ENCODE measurements at places on chromosomes 7 and 10. TPM values are rescaled to one million over a fixed set of nuclear protein-coding genes. Genes with fewer than 3 reads are reported as not detected.
A peak's percentile ranks its signal among the peaks of the same experiment; 100 is the strongest.

DNA sequence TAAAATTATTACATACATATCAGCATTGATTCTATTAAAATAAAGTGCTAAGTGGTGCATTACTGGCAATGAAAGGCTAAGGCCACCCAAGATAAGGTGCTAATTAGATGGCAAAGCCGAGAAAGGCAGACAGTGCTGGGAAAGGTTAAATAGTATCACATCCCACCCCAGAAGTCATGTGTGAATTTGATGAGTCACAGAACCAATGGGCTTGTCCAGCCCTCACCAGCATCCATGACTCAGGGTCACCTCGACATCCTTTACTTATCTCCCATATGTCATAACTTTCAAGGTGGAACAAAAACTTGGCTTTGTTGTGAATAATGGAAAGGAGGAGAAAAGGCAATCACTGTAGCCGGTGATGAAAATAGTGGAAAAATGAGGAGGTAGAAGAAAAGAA is 459.1 kb downstream of the PLXNA4 start:
- peak; percentile 1 for DNase-seq

Gene ZNF425
- 0.64 TPM for total RNA-seq

- DNase-seq = no peak
These were observed 101.2 kb upstream of the EFCAB10 start for GRCh38 chr7:105682341-105683060.

DNA sequence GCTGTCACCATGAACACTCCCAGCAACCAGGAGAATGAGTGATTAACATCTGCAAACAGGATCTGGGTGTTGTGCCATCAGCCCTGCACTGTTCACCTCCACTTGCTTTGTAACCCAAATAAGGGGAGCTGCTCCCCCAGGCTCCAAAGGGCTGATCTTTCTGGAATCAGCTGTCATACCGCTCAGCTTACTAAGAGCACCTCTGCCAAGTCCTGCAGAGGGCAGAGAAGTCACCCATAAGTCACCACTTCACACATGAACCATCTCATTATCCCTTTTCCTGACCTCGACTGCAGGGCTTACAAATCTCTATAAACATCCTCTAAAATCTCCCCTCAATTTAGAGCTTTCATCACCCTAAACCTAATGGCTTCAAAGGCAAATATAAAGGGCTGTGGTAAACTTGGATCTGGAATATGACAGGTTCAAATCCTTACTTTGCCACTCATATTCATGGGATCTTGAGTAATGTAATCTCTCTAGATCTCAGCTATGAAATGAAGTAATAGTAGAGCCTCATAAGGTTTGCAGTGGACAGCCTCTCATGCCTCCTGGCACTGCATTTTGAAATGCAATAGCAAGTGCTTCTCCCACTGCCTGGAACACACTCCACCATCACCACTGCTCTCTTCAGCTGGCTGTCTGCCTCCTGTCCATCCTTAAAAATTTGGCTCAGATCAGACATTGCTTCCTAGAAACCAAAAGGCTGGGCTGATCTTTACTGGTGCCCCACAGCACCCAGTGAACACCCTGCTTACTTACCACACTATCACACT is 38.8 kb downstream of the ERLIN1 start:
- DNase-seq = no peak

- DNase-seq = no peak
These were observed 1.8 kb upstream of the INTS1 start for GRCh38 chr7:1505731-1506550.

- no peak for DNase-seq
These were observed 286.7 kb downstream of the DPP6 start for GRCh38 chr7:154338701-154339506.

DNA sequence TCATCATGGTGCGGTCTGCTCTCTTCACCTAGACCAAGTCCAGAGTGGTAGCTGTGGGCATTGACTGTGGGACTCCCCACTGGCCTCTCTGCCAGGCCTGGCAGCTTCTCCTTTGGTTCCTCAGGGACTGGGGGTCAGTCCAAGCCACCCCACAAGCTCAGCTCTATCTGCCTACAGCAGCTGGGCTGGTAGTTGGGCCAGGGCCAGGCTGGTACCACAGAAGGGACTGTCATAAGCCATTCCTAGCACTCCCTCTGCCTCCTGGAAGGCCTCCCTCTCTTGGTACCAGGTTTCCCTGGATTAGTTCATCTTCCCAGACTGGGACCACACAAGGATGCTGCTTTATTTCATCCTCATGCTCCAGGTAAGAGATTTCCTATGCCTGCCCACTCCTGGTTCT is 24.2 kb upstream of the UNC5B start:
- no peak for DNase-seq

GRCh38 chr7:16270844-16271243 is 150.5 kb downstream of the CRPPA start:
- no peak for DNase-seq

DNA sequence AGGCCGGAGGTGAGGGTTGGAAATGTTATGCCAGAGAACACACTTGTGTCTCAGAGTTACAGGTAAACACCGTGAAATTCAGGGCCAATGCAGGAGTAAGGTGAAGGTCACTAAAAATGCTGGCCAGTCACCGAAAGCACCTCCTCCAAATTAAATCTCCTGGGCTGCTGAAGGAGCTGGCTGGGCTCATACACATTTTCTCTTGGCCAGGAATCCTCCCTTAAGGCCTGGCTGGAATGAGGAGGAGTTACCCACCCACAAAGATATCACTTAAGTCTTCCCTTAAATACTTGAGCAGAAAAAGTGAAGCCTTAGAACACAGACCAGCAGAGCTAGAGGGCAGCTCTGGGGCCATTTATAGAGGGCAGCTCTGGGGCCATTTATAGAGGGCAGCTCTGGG is 46.3 kb downstream of the HTRA1 start:
- no peak for DNase-seq

Gene RNF32
- total RNA-seq = not detected

- DNase-seq = no peak
These were observed 63.2 kb downstream of the LMBR1 start for GRCh38 chr7:156829669-156830336.

Gene GCK
- 0.48 TPM for total RNA-seq

GRCh38 chr7:5766321-5766761 is 15.1 kb downstream of the RNF216 start:
- DNase-seq = no peak

DNA sequence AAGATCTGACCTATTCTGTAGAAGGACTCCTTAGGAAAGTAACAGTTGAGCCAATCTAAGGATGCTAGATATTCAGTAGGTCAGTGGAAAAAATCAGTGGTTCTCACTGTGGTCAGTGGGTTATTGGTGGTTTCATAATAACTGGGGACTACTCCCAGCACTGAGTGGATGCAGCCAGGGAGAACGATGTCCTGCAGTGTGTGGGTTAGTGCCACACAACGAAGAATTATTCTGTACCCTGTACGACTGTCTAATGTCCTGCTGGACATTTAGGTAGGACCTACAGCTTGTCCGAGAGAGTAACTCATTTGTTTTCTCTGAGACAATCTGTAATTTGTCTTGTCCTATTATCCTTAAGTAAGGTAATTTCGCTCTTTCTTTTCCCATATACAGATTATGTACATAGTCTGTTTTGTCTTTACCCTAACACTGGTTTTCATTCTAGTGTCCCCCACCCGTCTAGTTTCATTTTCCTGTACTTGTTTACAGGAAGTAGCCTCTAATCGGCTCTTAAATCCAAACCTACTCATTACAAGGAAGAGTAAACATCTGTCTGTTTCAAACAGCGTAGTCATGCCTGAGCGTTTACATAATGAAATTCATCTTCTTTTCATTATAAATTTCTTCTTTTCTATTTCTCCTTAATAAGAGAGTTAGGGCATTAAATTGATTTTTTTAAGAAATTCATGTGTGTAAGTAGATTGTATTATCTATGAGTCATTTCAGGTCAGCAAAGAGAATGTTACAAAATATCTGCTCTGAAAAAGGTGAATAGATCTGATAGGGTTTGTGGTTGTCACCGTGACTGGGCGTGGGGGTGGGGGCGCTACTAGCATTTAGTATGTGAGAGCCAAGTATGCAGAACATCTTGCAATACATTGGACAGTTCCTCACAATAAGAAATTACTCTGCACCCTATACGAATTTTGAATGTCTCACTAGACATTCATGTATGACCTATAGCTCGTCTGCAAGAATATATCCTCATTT is 8.3 kb upstream of the ZC3HAV1L start:
- no peak for DNase-seq

GRCh38 chr7:96538632-96539031 is 171.0 kb downstream of the SEM1 start:
- DNase-seq = no peak

- peak; percentile 73 for DNase-seq
These were observed 14.0 kb upstream of the GTPBP4 start for GRCh38 chr10:974038-974784.

DNA sequence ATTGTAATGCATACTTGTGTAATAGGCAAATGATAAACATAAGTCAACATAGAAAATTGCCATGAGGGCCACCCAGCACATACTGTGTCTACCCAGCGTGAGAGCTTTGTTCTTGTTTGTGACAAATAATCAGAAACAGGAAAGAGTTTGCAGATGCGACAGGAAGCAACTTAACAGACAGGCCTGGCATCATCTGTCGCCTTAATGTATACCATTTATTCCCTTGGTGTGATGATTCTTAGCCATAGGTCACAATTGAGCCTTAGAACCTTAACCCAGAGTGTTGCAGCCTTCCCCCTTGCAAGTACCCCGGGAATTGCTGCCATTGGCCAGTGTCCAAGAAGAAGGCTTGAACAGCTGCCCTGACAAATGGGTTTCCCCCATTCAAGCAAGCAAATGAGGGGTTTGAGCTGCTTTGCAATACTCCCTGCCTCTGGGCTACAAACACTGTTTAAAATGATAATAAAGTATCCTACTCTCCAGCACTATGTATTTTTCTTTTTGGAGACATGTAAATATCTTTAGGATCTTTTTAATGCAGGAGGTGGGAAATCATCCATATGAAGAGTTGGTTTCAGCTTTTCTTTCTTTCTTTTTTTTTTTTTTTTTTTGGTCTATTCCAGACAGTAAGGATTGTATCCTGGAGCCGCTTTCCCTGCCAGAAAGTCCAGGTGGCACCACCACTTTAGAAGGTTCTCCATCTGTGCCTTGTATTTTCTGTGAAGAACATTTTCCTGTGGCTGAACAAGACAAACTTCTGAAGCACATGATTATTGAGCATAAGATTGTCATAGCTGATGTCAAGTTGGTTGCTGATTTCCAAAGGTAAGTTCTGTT is 80.0 kb downstream of the ZNF277 start:
- DNase-seq = no peak

DNA sequence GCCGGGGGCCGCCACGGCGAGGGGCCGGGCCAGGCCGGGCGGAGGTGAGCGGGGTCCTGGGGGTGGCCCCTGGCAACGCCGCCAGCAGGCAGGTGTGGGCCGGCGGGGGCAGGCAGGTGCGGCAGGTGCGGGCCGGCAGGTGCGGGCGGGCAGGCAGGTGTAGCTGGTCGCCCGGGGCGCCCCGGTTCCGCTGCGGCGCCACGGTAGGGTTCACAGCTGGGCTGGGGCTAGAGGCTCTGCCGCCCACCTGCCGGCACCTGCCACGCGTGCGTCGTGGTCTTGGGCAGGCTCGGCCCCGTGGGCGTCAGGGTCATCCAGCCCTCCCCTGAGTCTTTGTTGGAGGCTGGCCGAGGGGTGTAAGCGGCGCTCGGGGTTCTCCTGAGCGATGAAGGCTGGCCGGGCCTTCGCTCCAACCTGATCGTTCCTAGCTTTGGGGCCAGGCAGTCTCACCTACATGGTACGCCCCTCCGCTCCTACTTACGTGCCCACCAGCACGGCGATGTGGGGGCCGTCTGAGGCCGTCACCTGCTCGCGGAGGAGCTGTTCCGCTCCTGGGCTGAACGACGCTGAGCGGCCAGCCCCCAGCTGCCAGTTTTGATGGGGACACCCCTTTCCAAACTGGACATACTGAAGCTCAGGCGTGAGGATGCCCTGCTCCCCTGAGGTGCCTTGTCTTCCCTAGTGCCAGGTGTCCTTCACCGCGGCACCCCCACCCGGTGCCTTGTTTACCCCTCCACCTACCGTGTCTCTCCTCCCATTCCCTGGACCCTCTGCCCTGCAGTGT is 493 bp downstream of the ZMIZ2 start:
- DNase-seq = no peak

Measured in mesenteric fat pad (tissue), 1 donor.